ENCODE measurements at places on chromosomes 6 and 20.

DNA sequence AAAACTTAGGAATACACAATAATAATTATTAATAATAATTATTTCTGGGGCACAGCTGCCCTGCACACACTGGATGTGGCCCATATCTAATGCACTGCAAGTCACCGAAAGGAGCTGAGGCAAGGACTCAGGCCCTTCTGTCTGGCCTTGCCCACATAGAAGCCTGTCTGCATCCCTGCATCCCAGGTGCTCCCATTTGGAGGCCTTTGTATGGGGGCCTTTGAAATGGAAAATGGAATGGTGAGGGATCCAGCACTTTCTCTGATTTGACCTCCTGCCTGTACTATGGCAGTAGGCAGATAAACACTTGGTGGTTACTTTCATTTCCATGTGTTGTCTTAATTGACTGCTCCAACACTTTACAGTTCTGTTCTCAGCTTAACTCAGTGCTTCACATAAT lies 75.7 kb upstream of the PTCHD4 start:
- DNase-seq: no peak

DNA sequence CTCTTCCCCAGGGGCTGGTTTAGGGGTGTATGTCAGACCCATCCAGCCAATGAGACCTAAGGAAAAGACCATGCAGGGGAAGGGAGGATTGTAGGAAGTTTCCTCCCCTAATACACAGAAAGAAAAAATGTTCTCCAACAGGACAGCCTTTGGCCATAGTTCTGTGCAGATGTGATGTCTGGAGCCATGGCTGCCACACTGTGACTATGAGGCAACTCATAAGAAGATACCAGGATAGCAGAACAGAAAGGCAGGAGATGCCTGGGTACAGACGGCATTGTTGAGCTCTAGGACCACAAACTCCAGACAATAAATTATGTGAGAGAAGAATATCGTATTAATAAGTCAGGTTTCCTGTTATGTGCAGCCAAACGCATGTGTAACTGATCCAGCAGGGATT lies 156.7 kb downstream of the PREX1 start:
- no peak for DNase-seq

GRCh38 chr6:168844821-168845609 lies 404.0 kb downstream of the SMOC2 start:
- no peak for DNase-seq

GRCh38 chr20:44597930-44598329 lies 15.6 kb downstream of the PKIG start:
- DNase-seq: no peak

DNA sequence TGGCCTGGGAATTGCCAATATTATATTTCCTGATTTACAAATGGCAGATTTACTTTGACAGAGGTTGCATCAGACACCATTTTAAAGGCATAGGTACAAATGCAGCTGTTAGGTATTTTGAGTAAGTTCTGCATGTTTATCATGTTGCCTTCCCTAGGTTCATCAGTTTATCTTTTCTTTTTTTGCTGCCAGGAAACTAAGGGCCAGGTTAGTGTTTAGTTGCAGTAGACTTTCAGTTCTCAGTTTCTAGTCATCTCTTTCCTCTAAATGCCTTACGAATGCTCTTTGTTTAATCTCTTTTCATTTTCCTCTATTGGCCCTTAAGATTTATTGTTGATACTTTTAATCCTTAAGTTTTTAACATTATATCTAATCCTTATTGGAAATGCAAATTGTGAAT lies 129.9 kb downstream of the SMAP1 start:
- DNase-seq: no peak

- no peak for DNase-seq
Observed at GRCh38 chr6:5094327-5094726, 9.2 kb downstream of the PPP1R3G start.

GRCh38 chr20:53736757-53737395 lies 143.2 kb upstream of the ZNF217 start:
- DNase-seq: peak; percentile 54

DNA sequence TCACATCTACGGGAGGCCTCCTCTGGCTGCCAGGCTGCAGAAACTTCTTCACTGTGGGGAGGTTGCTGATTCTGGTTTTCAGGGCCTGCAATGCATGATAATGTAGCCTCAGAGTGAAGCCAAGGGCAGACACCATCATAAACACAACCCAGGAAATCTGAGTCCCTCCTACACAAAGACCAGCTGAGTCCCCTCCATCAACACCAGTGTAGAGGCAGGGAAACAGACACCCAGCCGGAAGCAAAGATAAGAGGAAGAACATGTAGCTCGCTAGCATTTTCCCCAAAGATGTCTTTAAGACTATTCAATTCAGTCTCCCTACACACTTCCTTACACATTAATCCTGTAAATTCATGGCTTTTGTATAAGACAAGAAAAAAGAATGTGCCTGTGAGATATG lies 23.6 kb downstream of the GSTA2 start:
- no peak for DNase-seq

DNA sequence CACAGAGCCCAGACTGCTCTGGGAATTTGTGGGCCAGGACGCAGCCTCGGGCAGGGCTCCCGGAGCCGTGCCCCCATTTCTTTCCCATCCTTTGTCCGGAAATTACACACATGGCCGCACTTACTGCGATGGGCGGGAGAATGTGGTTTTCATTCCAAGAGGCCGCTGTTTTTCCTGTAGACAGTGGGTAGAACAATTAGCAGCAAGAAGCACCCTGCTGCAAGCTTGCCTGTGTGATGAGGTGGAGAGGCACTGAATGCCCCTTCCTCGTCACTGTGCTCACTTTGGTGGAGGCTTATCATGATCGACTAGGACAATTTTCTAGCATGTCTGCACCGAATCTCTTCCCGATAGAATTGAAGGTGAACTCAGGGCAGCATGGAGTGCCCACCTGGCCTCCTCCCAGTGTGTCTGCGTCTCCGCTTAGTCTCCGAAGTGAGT lies 102.8 kb downstream of the DACT2 start:
- DNase-seq: no peak

GRCh38 chr20:64006902-64007301 lies 26.0 kb downstream of the PRPF6 start:
- DNase-seq: no peak

GRCh38 chr20:6045566-6045965 lies 8.3 kb downstream of the LRRN4 start:
- no peak for DNase-seq

- no peak for DNase-seq
Observed at GRCh38 chr6:7249391-7249790, 63.6 kb downstream of the SSR1 start.

DNA sequence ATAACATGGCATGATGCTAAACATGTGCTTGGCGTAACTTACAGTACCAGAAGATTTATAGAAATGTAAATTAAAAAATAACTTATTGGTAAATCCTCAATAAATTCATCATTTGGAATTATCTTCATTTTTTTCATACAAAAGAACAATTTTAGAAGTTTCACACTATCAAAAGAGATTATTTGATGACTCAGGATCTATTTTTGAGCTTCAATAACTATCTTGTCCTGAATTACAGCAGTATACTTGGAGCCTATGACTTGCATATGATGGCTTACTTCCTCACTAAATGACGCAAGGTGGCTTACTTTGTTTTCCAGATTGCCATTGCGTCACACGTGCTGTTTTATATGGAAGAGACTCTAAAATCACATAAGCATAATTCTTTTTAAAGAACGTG lies 49.2 kb downstream of the KHDRBS2 start:
- no peak for DNase-seq

DNA sequence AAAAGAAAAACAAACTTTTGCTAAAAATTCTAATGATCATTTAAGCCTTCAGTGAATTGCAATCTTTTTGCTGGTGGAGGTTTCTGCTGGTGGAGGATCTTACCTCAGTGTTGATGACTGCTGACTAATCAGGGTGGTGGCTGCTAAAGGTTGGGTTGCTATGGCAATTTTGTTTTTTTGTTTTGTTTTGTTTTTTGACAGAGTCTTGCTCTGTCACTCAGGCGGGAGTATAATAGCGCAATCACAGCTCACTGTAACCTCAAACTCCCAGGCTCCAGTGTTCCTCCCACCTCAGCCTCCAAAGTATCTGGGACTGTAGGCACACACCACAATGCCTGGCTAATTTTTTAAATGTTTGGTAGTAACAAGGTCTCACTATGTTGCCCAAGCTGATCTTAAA lies 94.7 kb downstream of the ANKRD6 start:
- no peak for DNase-seq

DNA sequence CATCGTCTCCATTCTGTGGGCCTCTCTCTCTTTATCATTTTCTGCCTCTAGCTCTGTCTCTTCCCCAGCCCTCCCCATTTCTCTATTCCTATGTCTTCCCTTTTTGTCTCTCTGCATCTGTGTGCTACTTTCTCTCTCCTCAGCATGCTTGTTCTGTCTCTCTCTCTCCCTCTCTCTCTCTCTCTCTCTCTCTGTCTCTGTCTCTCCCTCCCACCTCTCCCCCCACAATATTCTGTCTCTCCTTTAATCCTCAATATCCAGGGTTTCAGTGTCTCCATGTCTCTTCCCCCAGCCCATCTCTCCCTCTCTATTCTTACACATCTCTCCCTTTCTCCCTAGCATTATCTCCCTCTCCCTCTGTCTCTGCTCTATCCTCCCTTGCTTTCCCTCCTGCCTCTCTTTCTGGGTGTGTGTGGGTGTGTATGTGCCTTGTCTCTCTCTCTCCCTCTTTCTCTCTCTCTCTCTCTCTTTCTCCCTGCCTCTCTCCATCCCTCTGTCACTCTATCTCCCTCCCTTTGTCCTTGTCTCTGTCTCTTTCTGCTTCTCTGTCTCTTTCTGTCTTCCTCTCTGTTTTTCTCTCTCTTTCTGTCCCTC lies 76.9 kb upstream of the SIRPA start:
- DNase-seq: no peak

DNA sequence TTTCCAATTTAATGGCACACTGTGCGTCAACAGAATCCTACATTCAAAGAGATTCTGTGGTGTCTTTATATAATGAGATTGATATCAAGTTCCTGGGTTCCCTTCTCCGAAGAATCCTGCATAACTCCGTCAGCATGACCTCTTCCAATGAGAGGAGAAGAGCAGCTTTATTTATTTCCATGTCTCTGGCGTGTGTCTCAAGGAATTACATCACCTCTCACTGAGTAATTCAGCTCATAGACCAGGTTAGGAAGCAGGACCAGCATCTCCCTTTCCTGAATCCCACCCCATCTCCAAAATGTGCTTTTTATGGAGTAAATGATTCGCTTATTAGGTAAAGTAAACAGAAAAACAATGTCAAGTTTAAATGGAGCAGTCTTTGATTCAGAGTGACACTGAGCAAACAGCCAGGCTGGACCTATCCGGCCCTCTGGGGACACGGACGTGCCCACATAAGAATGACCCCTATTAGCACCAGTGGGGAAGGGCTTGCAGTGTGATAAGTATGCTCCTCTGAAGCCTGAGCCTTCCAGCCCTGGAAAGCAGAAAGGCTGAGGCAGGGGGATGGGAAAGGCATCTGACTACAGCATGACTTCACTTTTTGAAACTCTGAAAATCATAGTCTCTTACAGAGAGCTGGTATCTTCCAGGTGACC lies 165.2 kb downstream of the CLIC5 start:
- no peak for DNase-seq

- DNase-seq: no peak
Observed at GRCh38 chr20:59273739-59274357, 26.6 kb upstream of the EDN3 start.

All from WERI-Rb-1 (cell line).